RPMI8226 (cell line): ENCODE measurements at places on chromosomes 5 and 9.

DNA sequence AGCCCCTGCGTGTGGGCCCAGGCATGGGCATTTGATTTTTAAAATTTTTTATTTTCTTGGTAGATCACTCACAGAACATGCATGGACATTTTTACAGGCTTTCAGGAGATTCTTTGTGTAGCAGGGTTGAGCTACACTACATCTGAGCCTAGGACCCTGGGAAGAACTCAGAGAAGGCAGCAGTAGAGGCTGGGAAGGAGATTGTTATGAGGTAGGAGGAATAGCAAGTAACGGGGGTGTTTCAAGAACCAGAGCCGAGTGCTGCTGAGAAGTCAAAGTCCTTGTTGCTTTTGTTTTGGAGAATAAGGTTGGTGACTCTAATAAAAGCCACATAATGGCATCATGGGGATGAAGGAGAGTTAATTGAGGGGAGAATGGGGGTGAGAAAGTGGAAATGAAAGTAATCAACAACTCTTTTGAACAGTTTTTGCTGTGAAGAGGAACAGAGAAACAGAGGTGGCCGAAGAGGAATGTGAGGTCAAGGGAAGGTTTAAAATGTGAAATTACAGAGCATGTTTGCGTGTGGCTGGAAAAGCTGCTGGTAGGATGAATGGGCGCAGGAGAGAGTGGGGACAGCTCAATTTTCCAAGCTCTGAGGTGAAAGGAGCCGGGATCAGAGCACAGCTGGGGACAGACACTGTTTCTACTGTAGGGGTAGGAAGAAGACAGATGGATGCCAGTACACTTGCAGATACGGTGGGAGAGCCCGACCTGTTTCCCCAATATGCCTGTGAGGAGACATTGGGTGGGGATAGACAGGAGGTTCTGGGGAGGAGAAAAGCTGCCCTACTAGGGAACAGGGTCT is 4.7 kb upstream of the PDLIM7 start:
- DNase-seq = peak; percentile 65

DNA sequence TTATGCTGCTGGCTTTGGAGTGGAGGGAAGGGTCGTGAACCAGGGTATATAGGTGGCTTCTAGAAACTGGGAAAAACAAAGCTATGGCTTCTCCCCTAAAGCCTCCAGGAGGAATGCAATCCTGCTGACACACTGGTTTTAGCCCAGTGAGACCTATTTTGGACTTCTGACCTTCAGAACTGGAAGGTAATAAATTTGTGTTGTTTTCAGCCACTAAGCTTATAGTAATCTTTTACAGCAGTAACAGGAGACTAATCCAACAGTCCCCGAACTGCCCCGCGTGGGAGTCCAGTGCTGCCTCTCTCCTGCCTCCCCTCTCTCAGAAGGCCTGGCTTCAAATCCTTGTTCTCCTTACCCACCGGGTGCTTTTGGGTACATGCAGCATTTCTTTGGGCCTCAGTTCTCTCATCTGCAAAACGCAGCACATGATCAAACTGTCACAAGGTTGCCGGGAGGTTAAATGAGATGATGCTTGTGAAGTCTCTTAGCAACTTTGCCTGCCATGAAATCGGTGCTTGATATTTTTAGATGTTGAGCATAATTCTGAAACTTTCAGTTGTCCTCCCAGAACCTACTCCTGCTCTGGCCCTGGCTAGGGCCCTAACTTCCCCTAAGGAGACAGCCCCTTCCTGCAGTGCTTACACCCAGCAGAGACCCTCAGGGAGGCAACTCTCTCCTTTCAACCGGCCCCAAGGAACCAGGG is 127.3 kb upstream of the BOD1 start:
- peak; percentile 67 for DNase-seq

GRCh38 chr9:32304495-32304894 is 79.9 kb upstream of the ACO1 start:
- DNase-seq = no peak

DNA sequence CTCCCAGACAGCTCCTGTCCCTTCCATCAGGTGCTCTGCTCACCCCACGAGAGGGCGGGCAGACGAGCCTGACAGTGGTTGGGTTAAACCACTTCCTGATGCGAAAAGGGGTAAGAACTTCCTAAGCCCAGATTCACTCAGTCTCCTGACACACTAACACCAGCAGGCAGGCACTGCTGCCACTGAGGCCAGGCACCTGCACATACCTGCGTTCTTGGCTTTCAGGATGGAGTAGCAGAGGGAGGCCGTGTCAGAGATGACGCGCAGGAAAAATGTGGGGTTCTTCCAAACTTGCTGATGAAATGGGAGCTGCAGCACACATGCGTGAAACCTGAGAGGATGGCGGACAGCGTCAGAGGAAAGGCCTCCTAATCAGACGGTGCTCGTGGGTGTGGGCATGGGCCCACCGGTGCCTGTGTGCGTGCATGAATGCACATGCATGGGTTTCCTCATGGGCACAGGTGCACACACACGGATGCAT is 29.9 kb downstream of the SLC6A18 start:
- no peak for DNase-seq
